ENCODE measurements at places on chromosomes 6 and 20.

DNA sequence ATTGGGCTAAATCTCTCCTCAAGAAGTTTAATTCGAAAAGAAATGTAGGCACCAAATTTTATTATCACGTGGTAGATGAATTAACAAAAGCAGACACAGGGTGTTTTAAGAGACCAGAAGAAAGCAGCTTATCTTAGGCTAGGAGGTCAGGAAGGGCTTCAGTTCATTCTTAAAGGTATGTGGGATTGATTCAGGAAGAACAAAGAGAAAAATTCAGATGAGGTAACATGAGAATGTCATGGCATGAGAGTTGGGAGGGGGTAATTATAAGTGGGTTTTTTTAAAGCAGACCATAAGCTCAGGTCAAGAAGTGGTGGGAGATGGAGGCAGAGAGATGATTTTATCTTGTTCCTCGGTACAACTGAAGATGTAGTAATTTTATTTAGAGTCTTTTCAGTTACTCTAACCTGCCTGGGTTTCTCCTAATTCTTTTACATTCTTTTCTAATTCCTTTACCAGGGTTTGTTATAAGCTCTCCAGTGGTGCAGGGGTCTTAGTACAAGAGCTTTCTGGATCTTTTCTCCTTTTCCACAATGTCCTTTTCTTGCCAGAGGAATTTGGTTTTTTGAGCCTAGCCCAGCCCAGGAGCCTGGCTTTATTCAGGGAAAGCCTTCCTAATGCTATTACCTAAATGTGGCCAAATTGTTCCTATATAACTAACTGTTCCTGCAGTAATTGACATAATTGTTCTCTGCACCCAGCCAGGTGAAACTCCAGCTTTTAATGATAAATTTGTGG, 474.1 kb upstream of the BTBD3 start:
- no peak for DNase-seq

DNA sequence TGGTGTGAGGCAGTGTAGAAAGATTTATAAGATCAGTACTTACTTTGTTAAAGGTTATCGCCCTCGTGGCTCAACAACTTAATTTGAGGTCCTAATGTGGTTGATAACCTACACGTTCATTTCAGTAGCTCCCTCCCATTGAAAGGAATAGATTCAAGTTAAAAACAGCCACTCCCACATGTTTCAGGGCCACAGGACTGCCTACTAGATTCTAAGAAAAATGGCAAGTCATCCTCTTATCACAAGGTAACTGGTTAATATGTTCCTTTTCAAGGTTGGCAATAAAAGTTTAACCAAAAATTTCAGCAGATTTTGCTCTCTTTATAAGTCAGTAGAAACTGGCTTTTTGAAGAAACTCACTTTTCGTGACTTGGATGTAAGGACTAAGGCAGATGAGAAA, 17.1 kb downstream of the GSTA2 start:
- no peak for DNase-seq

DNA sequence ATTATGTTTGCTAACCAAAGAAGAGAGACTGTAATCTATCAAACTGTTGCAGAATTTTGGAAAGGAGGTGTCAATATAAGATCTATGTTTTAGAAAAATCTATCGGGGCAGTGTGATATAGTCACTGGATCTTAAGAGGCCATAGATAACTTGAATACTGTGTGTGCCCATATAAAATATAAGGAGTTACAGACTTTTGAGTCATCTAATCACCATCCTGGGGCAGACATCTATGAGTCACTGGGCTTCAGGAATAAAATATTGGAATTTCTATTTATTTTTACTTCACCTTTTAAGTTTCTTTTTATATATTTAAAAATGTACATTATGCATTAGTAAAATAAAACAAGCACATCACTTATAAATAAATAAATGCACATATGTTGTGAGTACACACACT, 509.3 kb upstream of the MAN1A1 start:
- DNase-seq: no peak

- DNase-seq: no peak
These were observed 25.0 kb downstream of the MAP1LC3A start for GRCh38 chr20:34583544-34583943.

DNA sequence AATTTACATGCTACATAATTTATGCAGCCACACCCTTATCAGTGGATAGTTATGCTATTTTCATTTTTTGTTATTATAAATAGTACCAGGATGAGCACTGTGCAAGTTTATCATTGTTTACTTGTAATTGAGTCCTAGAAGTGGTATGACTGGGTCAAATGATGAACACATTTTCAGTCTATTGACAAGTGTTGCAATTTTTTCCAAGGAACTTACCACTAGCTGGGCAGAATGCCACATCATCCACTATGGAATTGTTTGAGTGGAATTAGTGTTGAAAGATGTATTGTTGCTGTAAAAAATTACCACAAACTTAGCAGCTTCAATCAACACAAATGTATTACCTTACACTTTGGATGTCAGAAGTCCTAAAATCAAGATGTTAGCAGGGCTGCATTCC, 38.1 kb upstream of the OPN5 start:
- no peak for DNase-seq

Data from stimulated activated CD4-positive, alpha-beta T cell treated with anti-CD3 and anti-CD28 coated beads, Interleukin-4, amount 100 ng/mL, for 1 hour (primary cell).